ENCODE measurements at places on chromosomes 4 and X. TPM values are rescaled to one million over a fixed set of nuclear protein-coding genes. Genes with fewer than 3 reads are reported as not detected.

The CFAP47 gene
- total RNA-seq = 0.22 TPM

The ESX1 gene
- total RNA-seq = not detected

The PDLIM3 gene
- not detected for total RNA-seq

The F11 gene
- total RNA-seq = not detected

The IQSEC2 gene
- total RNA-seq = 0.07 TPM

The RTL9 gene
- total RNA-seq = not detected

The PCDH19 gene
- not detected for total RNA-seq

The GCNA gene
- total RNA-seq = 5.4 TPM

The TGIF2LX gene
- total RNA-seq = not detected

The HPGDS gene
- not detected for total RNA-seq

The HUWE1 gene
- total RNA-seq = 104 TPM

The C4orf17 gene
- not detected for total RNA-seq

The SSX4B gene
- total RNA-seq = not detected

The IL21 gene
- not detected for total RNA-seq

The RAB9B gene
- not detected for total RNA-seq

The SPATA18 gene
- not detected for total RNA-seq

Data from Karpas-422 (cell line).